Fibroblast of skin of right quadriceps (primary cell): ENCODE measurements at places on chromosomes 6 and 20.

DNA sequence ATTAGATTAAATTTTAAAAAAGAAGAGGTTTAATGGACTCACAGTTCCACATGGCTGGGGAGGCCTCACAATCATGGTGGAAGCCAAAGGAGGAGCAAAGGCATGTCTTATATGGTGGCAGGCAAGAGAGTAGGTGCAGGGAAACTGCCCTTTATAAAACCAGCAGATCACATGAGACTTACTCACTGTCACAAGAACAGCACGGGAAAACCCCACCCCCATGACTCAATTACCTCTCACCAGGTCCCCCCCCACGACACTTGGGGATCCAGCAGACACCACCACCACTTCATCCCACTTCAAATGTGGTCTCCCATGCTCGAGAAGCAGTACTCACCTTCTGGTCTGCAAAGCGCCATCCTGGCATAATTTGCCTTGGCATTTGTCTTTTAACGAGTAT is 24.6 kb downstream of the MTFR2 start:
- no peak for DNase-seq

GRCh38 chr6:87772597-87773530 is 70.8 kb upstream of the AKIRIN2 start:
- DNase-seq = peak; percentile 20

- DNase-seq = no peak
Observed at GRCh38 chr20:37194621-37195417, 15.5 kb upstream of the MROH8 start.

DNA sequence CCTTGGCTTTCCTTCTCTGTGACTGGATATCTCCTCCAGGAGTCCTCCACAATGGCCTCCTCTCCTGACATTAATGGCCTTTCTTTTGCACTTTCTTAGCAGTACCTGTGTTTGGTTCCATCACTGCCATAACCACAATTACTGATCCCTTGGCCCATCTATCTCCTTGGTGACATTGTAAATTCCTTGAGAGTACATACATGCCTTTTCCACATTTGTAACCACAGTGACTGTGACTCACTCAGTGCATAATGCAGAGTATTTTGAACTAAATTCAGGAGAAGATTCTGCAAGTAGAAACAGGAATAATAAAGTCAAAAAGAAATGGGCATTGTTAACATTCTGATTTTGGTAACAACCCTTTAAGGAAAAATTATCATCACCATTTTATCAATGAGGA is 197.2 kb upstream of the SOX4 start:
- DNase-seq = peak; percentile 80

GRCh38 chr20:36574366-36575135 is 1.2 kb downstream of the TGIF2 start:
- peak; percentile 42 for DNase-seq

DNA sequence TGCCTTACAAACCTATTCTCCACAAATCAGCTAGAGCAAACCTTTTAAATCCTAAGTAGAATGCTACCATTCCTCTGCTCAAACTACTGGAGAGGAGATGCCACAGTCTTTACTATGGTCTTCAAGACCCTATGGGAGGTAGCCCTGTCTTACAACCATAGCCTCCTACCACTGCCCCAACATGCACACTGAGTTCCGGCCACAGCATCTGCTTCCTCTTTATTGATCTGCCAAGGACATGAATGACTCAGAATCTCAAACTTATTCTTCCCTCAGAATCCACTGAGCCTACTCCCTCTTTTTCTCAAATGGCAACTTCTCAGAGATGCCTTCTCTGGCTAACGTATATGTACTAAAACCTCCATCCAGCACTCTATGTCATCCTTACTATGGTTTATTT is 12.2 kb upstream of the ANKEF1 start:
- no peak for DNase-seq

DNA sequence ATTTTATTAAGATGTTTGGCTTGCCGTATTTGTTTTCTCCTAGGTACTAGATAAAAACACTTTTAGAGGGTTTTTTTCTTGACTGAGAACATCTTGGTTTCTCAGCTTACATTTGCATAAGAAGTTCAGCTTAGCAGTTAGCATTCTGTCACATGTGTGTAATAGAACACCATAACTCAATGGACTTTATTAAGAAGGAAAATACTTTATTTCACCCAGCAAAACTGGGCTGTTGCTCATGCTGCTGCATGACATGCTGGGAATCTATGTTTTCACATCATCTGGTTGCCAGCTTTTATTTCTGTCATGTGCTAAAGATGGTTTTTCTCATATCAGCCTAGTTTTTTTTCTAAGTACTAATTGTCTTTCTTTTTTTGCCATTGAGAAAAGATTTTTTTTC is 144.6 kb downstream of the UTRN start:
- no peak for DNase-seq

DNA sequence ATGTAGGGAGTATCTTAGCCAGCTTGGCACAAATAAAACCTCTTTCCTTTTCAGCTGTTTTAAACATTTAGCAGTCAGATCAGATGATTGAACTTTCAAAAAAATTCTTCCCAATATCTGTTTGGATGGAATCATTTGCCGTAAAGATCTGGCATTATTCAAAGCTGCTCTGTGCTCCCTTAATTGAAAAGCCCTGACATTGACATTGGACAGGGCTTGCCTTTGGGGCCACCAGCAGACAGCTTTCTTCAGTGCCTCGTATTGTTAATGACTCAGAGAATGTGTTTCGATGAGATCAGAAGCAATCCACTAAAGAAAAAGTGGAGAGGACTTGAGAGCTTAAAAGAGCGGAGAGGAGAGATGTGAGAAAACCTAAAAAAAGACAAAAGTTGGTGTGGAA is 343.5 kb downstream of the NRN1 start:
- DNase-seq = peak; percentile 25

- no peak for DNase-seq
Observed at GRCh38 chr6:82097676-82098075, 149.9 kb downstream of the IBTK start.

DNA sequence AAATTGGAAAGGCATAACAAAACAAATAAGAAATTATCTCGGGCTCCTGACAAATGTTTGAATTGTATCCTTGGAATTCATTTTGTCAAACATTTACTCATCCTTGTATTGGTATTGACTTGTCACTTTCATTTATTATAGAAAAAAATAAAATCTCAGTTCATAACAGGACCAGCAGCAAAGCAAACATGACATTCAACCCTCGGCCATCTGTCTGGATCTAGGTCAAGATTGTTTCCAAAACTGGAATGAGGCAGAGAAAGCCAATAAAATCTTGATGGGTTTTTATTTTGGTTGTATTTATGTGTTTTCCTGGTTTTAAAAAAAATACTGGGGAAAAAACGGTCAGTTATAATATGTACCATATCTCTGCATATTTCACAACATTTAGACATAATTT is 42.9 kb upstream of the FABP7 start:
- no peak for DNase-seq

- no peak for DNase-seq
Observed at GRCh38 chr6:118630923-118631322, 20.5 kb downstream of the CEP85L start.

DNA sequence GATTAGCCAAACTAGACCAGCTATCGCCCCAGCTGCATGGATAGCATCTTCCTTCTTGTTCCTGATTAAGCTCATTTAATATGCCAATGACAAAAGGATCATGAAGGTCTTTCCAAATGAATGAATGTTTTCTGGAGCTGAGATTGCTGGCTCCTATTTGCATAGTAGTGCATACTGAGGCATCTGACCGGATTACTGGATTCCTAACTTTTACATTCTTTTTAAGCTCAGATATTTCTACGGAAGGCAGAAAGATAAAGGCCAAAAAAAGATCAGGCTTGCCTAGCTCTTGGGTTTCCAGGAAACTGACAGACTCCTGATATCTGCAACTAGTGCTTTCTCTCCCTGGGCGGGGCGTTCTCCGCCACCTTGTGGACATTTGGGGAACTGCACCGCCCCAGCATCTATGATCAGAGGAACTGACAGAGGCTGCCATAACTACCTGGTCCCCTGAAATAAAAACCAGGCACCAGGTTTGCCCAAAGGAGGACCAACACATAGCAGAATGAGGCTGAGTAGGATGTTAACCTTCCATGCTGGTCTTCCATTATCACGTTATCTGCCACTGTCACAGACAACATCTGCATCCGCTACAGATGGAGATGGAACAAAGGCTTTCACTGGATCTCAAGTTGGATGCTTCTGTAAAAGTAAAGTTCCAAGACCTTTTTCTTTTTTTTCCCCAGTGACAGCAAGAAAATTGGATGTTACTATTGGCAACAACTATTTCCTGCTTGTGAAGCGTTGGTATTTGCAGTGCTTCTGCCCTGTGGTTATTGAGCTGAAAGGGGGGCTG is 33.2 kb downstream of the NT5E start:
- peak; percentile 73 for DNase-seq
